ENCODE measurements at places on chromosomes 2 and 18.

GRCh38 chr2:218401890-218402289 lies 2.2 kb downstream of the CTDSP1 start:
- DNase-seq: no peak

DNA sequence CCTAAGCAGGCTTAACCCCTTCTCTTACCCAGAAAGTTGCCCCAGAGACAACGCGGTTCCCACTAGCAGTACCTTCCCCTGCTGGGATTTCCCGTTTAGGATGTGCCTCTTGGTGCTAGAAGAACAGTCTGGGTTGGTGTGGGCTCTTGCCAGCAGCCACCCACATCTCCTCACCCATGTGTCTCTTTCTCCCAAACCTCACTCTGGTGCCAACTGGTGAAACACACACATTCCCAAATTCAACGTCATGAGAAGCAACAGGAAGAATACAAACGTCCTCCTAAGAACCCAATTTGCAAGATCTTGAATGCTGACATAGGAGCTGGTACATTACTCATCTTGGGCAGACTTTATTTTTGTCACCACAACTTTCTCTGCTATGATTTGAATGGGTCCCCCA lies 36.2 kb downstream of the DIPK1C start:
- no peak for DNase-seq

DNA sequence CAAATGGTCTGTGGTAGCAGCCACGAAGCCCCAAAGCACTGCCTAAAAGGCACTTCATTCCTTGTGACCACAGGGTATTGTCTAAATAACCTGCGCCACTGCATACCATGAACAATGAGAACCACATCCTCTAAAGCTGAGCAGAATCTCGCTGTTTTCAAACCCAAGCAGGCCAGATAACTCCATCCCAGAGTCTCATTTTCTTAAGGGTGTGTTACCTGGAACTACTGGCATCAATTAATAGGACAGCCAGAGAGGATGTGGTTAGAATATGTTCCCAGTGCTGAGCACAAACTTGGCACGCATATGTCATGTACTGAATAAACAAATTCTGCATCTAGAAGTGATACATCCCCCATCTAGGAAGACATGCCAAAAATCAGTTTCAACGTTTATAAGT lies 13.0 kb downstream of the VPS4B start:
- no peak for DNase-seq

DNA sequence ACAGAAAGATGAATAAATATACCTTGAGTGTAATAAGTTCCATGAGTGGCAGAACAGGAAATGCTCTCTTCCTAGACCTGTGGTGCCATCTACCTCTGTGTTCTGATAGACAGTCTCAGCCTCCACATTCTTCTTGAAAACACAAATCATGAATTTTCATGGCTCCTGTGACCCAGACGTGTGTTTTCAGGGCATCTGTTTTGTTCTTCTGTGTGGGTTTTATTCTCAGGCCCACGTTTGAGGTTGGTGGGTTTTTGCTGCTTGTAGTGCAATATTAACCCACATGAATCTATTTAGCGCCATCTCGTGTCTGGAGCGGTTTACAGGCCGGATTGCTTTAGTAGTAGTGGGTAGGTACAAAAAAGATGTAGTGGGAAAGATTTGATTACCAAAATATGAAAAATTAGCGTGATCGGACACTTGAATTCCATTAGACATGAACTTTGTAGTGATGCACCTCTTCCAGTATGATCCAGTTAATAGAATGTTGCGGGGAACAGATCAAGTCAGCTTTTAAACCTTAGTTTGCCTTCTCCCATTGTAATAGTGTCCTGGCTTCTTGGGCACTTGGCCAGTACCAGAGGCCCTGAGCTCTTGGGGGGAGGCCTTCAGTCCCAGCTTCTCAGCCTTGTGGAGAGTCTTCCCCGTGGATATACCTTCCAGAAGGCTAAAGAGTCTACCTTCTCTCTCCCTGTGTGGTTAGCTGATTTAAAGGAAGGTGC lies 256.5 kb downstream of the TPGS2 start:
- DNase-seq: no peak

- no peak for DNase-seq
Measured at GRCh38 chr18:24456549-24456948, 3.9 kb upstream of the HRH4 start.

- no peak for DNase-seq
Measured at GRCh38 chr2:23435250-23436035, 50.5 kb downstream of the KLHL29 start.

DNA sequence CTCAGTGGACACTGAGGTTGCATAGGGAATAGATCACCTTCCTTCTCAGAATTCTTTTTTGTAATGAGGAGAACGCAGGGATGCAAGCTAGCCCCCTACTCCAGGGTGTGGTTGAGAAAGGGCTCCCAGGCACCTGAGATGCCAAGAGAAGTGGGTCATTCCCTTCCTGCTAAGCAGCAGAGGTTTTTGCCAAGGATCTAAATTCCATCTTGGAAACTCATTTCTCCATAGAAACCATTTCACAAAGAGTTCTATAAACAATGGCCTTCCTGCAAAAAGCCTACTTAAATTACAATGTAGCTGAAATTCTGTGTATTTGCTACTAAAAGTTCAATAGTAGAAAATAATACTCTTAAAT lies 3.7 kb upstream of the PPP3R1 start:
- DNase-seq: no peak

DNA sequence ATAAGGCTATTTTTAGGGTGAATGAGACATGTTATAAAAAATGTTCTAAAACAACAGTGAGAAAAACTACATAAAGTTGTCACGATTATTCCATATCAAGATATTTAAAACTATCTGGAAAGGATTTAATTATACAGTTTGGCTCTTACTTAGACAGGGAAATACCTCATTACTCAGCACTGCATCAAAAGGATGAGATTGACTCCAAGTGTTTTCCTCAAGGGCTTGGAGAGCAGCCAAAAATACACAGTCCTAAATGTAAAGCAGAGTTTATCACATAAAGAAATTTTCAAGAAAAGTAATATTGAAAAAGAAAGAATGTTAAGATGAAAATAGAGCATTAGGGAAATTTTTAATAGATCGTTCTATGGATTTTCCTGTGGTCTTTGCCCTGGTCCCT lies 285.5 kb upstream of the NETO1 start:
- DNase-seq: no peak

DNA sequence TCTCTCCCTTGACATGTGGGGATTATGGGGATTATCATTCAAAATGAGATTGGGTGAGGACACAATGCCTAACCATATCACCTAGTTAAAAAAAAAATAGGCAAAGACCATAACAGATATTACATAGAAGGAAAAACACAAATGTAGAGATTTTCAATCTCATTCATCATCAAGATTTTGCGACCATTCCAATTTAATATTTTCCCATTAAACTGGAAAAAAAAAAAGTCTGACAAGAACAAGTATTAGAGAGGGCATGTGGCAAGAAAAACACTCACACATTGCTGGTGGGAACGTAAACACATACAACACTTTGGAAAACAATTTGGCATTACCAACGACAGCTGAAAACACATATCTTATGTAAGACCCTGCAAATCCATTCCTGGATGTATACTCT lies 71.0 kb upstream of the MYCN start:
- DNase-seq: no peak

- no peak for DNase-seq
Measured at GRCh38 chr2:28624436-28624792, 127.2 kb upstream of the PPP1CB start.

GRCh38 chr2:201448701-201449100 lies 2.6 kb downstream of the TRAK2 start:
- no peak for DNase-seq

DNA sequence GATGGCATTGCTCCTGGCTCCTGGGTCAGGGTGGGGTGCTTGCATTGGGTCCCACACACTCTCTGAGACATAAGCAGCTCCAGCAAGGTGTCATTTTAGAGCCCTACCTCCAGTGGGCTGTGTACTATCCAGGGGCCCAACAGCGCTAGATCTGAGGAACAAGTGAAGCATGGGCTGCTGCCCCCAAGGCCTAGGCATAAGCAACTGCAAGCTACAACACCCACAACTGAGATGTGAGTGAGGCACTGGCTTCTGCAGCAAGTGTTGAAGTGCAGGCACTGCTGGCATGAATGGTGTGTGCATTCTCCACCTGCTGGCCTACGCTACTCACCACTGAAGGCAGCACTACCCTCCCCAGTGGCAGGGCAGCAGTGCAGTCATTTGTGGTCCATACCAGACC lies 81.0 kb upstream of the STK39 start:
- DNase-seq: no peak

DNA sequence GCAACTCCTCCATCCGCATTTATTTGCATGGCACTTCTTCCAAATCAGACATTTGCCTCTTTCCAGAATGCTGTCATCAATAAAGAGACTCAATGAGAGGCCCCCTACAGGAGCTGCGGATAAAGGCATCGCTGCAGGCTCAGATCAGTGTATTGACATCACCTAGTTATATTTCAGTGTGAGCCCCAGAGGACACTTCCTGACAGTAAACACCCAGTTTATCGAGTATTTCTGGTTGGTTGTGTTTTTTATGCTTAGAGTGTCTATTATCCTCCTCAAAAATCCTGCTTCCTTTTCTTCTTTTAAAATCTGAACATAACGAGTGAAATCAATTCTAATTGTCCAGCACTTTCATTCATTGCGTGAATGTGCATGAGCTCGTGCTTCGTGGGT lies 38.8 kb downstream of the NRP2 start:
- DNase-seq: no peak

GRCh38 chr2:46296840-46297545 lies at the start of gene EPAS1:
Gene EPAS1, plus strand, starts transcription at chr2:46297407. Its CDS starts 505 bp downstream, at chr2:46297912.
- DNase-seq: peak; percentile 38

DNA sequence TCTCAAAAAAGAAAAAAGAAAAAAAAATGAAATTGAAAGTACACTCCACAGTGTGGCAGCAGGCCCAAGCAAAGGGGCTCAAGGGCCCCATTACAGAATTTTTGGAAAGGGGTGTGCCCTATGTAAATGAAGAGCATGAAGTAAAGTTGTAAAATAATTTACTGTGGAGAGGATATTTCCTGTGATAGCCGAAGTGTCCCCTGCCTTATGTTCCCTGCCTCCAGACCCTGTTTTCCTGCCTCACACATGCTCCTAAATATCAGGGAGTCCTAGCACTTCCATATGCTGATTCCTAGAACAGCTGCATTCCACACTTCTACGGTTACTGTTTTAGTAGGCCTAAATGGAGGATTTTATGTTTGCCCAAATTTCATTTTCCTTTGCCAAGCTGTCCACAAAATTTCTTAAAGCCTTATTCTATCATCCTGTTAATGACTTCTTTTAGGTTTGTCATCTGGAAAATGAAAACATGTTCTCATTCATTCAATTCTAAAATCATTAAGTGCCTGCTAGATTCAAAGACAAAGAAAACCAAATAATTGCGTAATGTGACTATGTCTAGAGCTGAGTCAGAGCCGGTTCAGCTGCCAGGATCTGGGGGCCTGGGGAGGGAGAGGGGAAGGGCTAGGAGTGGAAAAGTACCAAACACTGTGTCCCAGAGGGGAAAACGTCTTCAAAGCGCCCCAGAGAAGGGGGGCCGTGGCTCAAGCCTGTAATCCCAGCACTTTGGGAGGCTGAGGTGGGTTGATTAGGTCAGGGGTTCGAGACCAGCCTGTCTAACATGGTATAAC lies 25.9 kb upstream of the IMPA2 start:
- no peak for DNase-seq

DNA sequence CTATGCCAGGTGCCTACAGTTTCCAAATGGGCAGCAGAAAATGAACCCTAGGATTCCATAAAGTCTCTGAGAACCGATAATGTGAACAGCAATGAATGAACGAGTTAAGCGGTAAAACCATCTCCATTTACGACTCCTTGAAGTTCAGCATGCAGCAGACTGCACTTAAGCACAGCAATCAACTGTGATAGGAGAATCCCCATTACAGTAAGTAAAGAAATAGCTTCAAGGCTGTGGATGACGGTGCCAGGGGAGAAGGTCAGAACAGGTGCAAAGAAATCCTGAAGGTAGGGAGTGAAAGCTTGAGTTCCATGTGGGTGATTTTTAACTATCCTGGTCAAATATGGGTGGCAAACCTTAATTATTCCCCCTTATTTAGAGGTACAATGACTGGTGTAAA lies 444.4 kb downstream of the NCKAP5 start:
- no peak for DNase-seq

DNA sequence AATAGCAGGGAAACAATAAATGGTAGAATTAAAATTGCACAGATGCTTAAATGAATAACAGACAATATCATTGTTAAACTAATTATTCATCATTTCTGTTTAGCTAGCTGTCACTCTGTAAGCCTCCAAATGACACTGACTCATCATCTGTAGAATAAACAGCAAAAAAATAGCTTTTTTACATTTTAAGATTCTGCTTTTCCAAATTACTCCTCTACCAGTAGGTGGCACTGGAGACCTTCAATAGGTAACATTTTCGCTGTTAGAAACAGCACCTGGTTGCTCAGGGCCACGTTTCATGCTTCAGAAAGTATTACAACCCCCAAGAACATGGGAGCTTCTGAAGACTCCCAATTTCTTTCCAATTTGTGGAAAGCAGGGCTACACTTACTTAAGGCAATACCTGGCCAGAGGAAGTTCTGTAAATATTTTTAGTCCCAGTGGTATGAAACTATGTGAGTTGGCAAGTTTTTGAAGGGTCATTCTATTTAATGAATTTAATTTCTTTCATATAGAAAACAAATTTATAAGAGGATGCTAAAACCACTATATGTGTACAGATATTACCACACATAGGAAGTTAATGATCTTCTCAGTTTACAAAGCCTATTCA lies 45.4 kb downstream of the TTN start:
- no peak for DNase-seq

DNA sequence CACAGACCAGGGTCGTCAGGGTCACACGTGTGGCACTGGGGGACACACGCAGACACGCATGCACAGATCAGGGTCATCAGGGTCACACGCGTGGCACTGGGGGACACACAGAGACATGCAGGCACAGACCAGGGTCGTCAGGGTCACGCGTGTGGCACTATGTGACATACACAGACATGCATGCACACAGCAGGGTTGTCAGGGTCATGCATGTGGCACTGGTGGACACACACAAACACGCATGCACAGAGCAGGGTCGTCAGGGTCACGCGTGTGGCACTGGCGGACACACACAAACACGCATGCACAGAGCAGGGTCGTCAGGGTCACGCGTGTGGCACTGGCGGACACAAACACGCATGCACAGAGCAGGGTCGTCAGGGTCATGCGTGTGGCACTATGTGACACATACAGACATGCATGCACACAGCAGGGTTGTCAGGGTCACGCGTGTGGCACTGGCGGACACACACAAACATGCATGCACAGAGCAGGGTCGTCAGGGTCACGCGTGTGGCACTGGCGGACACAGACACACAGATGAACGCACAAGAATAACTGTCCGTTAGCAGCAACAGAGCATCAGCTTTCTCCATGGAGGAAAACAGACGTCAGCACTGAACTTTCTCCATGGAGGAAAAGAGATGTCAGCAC lies 34.9 kb downstream of the HDAC4 start:
- DNase-seq: no peak

DNA sequence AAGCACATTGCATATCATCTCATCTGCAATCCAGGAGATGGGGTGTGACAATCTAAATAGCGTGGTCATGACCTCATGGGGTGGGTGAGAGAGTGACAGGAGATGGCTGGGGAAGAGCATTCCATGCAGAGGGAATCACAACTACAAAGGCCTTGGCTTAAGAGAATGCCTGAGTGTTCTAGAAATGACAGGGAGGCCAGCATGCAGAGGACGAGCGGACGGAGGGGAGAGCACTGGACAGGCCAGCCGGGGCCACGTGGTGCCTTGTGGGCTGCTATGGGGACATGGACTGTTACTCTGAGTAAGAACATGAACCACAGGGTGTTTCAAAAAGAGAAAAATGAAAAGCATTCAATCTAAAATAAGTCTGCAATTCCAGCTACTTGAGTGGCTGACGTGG lies 117.9 kb upstream of the ODC1 start:
- DNase-seq: no peak

All from stimulated activated CD8-positive, alpha-beta memory T cell treated with anti-CD3 and anti-CD28 coated beads, Interleukin-15, amount 100 ng/mL, for 24 hours (primary cell).